ENCODE measurements at places on chromosomes 12 and 14.

DNA sequence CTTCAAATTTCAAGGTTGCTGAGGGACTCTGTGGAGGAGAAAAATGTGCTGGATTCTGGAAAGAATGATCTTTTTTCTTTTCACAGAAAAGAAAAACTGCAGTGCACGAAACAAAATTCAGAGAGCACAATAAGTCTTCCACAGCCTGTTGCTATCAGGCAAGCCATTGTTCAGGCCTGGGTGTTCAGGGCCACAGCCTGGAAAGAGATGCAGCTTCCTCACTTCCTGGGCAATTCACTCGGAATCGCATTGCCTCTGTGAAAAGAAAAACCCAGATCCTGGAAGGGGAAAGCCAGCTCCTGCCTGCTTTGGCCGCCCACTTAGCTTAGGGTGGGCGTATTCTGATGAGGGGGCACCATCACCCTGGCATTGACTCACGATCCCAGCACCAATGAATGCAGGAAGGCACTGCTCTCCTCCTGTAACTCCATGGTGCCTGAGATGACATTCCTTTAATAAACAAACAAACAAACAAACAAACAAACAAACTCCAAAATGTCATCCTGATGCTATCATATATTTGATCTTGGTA is 863.9 kb downstream of the BCL11B start:
- DNase-seq, result no peak

DNA sequence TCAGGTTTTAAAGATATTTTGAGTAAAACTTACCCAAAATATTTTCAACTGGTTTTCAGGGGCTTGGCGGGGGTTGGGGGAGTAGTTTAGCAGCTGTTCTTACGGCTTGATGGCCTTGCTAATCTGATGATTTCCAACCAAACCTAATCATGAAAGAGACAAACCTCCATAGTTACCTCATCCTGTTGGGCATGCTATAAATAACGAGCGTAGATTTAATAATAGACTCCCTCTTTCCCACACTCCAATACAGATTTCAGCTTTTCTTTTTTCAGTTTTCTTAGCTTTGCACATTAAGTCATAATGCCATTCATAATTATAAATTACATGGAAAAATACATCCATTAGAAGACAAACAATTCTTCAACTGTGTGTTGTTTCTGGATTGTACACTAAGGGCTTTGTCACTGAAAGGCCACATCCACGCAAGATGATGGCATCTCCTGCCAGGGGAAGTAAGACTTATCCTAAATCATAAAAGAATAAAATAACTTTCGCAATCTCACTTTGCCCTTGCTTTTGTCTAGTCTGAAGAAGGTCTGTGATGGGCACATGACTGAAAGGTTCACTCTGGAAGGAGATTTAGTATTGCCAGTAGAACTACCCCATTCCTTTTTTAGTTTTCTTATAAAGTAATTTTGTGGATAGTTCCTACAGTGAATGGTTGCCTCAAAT is 23.2 kb downstream of the ITPR2 start:
- DNase-seq, result no peak

- DNase-seq, result no peak
These were observed 49.2 kb downstream of the TESPA1 start for GRCh38 chr12:54935235-54935951.

DNA sequence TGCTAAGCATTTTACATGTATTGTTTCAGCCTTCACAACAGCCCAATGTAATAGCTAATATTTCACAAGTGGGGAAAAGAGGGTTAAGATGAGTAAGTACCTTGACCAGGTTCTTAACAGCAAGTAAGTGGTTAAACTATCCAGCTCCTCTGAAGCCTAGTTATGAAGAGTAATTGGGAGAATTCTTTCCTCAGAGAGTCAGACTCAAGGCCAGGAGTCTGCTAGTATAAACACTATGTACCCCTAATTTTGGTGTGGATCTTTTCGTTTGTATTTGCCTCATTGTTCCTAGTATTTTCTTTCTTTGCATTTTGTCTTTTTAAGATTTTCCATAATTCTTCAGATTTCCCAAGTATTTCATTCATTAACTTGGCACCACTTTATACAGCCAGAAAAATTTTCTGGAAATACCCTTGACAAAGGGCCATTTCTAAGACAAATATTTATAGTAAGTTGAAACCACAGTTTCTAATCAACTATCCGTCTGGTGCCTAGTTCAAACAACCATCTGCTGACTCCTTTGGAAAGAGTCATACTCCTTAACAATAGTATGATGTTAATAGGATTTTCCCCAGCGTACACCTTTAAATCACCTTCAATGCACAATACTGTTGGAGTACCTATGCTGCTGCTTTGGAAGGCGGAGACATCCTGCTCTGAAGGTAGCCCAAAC is 81.2 kb downstream of the SCAF11 start:
- DNase-seq, result no peak

DNA sequence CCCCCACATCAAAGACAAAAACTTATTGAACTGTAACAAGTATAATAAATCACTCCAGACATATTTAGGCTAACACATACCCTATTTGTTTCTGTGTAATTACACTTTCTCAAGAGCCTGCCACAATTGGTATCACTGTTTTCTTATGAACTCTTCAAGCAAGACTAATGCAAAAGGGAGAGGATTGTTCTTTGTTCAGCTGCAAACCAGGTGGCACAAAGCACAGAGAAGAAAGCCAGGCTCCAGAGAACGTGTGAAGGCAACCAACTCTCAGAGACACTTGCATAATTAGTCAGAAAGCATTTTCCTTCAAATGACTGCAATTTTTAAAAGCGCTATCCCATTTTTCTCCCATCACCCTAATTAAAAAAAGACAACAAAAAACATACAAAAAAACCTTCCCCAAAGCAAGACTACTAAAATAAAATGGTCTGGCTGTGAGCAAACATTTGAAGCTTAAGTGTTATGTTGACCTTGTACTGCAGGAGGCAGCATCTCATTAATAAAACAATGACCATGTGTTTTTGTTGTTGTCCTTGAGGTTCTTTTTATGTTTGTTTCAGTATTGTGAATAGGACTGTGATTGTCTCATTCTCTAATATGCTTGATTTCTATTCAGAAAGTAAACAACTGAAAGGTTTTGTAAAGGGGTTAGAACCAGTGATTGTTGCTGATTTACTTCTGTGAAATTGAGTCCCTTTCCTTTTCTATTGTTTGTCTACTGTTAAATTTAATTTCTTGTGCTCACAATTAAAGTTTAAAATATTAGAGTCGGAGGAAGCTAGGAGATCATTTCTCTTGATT is 452.7 kb upstream of the PDE3A start:
- no peak for DNase-seq

DNA sequence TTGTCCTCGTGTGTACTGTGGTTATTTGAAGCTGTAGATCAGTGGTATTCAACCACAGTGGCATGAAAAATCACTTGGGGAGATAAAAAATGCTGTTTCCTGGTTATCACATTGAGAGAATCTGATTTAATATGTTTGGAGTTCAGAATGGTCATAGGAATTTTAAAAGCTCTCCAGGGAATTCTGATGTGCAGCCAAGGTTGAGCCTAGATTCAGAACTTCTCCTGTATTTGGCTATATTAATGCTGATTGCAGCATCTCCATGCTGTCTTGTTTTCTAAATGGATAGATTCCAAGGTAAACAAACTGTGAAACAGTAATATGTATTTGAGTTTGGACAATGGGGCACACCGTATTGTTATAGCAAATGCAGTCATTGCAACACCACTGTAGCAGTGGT is 982.2 kb upstream of the FBXO33 start:
- DNase-seq, result no peak

DNA sequence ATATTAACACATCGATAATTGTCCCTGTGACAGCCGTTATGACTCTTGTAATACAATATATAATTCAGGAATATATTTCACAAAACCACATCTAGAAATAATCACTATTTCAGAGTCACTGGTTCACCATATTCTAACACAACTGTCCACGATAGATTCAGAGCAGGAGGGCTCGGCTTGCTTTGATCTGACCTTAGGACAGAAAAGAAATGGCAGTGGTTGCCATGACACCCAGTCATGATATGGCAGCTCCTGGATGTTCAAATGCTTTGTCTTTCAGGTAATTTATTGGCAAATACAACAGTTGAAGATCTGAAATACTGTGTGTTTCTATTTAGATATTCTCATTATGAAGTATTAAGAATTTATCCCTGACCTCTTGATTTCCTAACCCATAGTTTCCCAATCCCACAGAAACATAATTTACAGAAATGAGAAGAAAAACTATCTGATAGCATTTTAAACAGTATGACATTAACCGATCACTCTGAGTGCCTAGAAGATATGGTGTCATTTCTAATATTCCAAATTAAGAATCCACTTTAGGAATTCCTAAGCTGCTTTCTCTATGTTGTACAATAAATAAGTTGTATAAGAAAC is 116.4 kb downstream of the EPS8 start:
- DNase-seq, result no peak
